ENCODE measurements at places on chromosomes 7 and 10. TPM values are rescaled to one million over a fixed set of nuclear protein-coding genes. Genes with fewer than 3 reads are reported as not detected.

GRCh38 chr7:124413029-124413428, 352.6 kb downstream of the GPR37 start:
- DNase-seq = no peak
- H3K27me3 ChIP-seq = no peaks in the 10 kb centered on the region
- no peak overlapping the region for H3K4me3 ChIP-seq
- no peaks in the 10 kb centered on the region for H3K36me3 ChIP-seq

DNA sequence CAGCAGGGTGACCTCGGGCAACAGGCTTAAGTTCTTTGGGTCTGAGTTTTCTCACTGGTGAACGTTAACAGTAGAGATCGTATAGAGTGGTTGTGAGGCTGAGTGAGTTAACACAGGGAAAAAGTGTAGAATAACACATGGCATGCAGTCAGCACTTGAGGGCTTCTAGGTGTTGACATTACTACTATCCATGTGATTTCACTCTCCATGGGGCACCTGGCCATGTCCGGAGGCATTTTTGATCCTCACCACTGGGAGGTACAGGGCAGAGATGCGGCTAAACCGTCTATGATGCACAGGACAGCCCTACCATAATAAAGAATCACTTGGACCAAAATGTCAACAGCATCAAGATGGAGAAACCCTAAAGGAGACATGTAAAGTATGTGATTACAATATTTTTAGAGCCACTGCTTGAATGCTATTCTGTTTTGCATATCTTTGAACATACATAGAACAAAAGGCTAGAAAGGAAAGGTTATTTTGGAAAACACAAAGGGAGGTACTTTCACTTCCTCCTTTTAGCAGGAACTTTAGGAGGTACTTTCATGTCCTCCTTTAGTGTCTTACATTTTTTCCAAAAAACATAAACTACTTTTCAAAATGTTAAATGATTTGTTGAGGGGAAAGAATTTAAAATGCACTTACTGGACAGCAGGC, 44.3 kb downstream of the NOD1 start:
- H3K36me3 ChIP-seq = peaks cover 6% of the 10 kb centered on the region
- no peak overlapping the region for H3K4me3 ChIP-seq
- H3K27me3 ChIP-seq = no peaks in the 10 kb centered on the region
- H3K4me1 ChIP-seq = peaks cover 42% of the 10 kb centered on the region
- H3K27ac ChIP-seq = peak overlapping the region; percentile 2

- H3K27ac ChIP-seq = peak overlapping the region; percentile 85
- peak overlapping the region; percentile 19 for H3K4me3 ChIP-seq
- DNase-seq = no peak
- no peaks in the 10 kb centered on the region for H3K27me3 ChIP-seq
- H3K36me3 ChIP-seq = no peaks in the 10 kb centered on the region
- peaks cover 100% of the 10 kb centered on the region for H3K4me1 ChIP-seq
Measured at GRCh38 chr10:80464557-80465450, 10.7 kb downstream of the TSPAN14 start.

DNA sequence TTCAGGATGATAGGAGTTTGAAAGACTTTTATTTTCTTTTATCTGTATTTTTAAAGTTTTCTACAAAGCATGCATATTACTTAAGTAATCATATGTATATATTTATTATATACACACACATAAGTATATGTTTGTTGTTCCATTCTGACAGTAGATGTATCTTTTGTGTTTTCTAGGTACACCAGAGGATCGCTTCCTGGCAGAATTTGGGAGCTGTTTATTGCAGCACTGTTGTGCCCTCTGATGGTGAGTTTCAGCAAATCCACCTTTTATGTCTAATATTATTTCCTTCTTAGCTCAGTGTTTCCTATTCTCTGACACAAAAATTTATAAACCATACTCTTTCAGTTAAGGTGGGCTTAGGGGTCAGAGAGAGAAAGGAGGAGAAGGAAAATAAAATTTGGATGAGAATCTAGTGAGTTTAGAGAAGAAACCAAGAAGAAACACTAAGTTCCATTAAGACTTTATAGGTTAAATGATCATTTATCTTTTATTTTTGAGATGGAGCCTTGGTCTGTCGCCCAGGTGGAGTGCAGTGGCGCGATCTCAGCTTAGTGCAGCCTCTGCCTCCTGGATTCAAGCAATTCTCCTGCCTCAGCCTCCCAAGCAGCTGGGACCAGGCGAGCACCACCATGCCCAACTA, 59.2 kb upstream of the OIT3 start:
- H3K4me1 ChIP-seq = no peaks in the 10 kb centered on the region
- no peak for DNase-seq
- H3K4me3 ChIP-seq = no peak overlapping the region
- no peak overlapping the region for H3K27ac ChIP-seq

DNA sequence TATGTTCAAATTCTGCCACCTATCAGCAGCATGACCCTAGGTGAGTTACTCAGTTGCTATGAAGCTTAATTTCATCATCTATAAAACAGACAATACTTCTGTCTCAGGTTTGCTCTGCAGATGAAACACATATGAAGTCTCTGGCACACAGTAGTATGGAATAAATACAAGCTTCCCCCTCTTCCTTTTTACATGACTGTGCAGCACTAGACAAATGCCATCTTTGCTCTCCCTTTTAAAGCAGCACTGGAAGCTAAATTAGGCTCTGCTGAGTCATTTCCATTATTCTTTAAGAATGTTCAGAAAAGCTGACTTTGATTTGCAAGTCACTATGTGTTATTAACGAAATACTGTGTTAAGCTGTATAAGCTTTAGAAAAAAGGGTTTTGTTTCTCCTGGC, 40.7 kb upstream of the ANAPC16 start:
- peaks cover 4% of the 10 kb centered on the region for H3K4me1 ChIP-seq
- no peaks in the 10 kb centered on the region for H3K27me3 ChIP-seq
- no peak for DNase-seq
- no peak overlapping the region for H3K4me3 ChIP-seq
- H3K27ac ChIP-seq = no peak overlapping the region

GRCh38 chr7:104998040-104998752, 15.8 kb upstream of the KMT2E start:
- no peaks in the 10 kb centered on the region for H3K36me3 ChIP-seq
- peaks cover 79% of the 10 kb centered on the region for H3K4me1 ChIP-seq
- no peak overlapping the region for H3K27ac ChIP-seq
- H3K4me3 ChIP-seq = no peak overlapping the region

DNA sequence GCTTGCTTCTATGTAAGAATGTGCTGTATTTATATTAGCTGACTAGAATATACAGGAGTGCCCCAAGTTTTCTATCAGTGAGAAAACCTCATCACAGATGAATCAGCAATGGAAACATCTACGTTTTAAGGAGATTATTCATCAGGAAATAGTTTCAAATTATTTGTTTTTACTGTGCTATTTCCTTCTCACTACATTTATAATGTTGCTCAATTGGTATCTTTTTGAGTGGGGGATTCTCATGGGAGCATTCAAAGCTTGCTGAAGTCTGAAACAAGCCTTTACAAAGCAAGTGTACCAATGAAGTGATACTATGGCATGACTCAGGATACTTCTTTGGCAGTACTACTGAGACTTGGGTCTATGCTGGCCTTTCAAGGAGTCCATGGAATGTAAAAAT, 191.1 kb upstream of the SLC26A5 start:
- no peaks in the 10 kb centered on the region for H3K27me3 ChIP-seq
- no peak for DNase-seq
- no peaks in the 10 kb centered on the region for H3K36me3 ChIP-seq
- H3K4me3 ChIP-seq = no peak overlapping the region

- peaks cover 4% of the 10 kb centered on the region for H3K4me1 ChIP-seq
- no peaks in the 10 kb centered on the region for H3K36me3 ChIP-seq
- H3K27ac ChIP-seq = no peak overlapping the region
- DNase-seq = peak; percentile 29
- no peaks in the 10 kb centered on the region for H3K27me3 ChIP-seq
- H3K4me3 ChIP-seq = no peak overlapping the region
Measured at GRCh38 chr7:107538001-107538400, 25.7 kb downstream of the COG5 start.

- H3K27me3 ChIP-seq = no peaks in the 10 kb centered on the region
- no peaks in the 10 kb centered on the region for H3K36me3 ChIP-seq
- H3K4me1 ChIP-seq = no peaks in the 10 kb centered on the region
- H3K27ac ChIP-seq = no peak overlapping the region
Measured at GRCh38 chr7:32803406-32804141, 88.0 kb downstream of the KBTBD2 start.

DNA sequence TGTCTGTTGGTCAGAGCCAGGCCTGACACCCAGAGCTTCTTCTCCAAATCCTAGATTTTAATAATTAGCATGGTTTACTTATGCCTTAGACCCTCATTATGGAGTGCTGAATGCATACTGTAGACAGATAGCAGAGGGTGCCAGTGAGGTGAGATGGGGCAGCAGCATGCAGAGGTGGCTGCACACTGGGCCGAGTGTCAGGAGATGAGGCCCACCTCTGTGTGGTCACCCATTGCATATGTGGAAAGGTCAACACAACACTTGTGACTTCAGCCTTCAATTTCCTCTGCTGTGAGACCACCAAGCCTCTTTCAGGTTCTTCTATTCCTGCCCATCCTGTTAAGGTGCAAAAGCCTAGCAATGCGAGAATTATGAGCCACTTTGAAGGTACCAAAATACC, 39.7 kb upstream of the NMT2 start:
- no peaks in the 10 kb centered on the region for H3K36me3 ChIP-seq
- H3K27ac ChIP-seq = peak overlapping the region; percentile 58
- no peak for DNase-seq
- no peak overlapping the region for H3K4me3 ChIP-seq
- no peaks in the 10 kb centered on the region for H3K4me1 ChIP-seq
- H3K27me3 ChIP-seq = no peaks in the 10 kb centered on the region

- peak; percentile 40 for DNase-seq
- no peaks in the 10 kb centered on the region for H3K27me3 ChIP-seq
- H3K36me3 ChIP-seq = peaks cover 2% of the 10 kb centered on the region
- H3K4me3 ChIP-seq = peak overlapping the region; percentile 93
- H3K27ac ChIP-seq = peak overlapping the region; percentile 94
- peaks cover 26% of the 10 kb centered on the region for H3K4me1 ChIP-seq
Measured at GRCh38 chr7:4775848-4776623, 613 bp downstream of the AP5Z1 start.

Gene ZNF425
- 1.8 TPM for total RNA-seq

Gene GCK
- total RNA-seq = 0.16 TPM
